ENCODE measurements at places on chromosomes 6 and 20. TPM values are rescaled to one million over a fixed set of nuclear protein-coding genes. Genes with fewer than 3 reads are reported as not detected.
A peak's percentile ranks its signal among the peaks of the same experiment; 100 is the strongest.

- no peaks in the 10 kb centered on the region for H3K27me3 ChIP-seq
- no peak overlapping the region for H3K27ac ChIP-seq
- DNase-seq = no peak
- H3K4me3 ChIP-seq = no peak overlapping the region
- peaks cover 99% of the 10 kb centered on the region for H3K36me3 ChIP-seq
Observed at GRCh38 chr6:161111261-161111660, 119.7 kb downstream of the MAP3K4 start.

DNA sequence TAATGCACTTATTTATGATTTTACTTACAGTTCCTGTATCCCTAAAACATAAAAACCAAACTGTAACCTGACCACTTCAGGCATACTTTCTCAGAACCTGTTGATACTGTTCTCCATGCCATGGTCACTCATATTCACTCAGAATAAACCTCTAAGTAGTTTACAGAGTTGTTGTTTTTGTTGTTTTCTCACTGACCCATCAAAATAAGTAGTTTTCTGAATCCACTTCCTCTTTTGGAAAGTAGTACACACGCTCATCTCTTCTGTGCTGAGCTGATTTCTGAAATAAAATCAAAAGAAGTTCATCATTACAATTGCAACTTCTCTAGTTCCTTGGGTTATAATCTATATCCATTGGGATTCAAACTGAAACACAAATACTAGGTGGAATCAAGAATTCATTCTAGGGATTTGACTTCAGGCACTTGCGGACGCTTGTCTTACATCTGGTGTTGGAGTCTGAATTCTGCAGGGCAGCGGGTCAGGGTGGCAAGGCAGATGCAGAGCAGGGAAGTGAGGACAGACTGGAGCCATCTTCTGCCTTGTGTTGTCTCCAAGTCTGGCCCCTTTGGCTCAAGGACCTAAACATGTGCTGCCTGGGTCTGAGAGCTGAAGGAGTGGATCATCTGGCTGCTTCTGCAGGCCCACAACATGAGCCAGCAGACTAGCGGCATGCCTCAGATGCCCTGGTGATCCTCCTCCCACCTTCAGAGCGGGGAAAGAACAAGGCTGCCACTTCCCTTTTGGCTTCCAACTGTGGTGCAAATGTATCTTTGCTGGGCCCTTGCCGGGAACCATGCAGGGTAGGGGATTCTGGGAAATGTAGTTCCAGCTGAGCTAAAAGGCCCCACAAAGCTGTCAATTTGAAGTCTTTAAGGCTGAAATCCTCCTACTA lies 167.9 kb upstream of the MYLIP start:
- H3K27ac ChIP-seq = no peak overlapping the region
- H3K4me1 ChIP-seq = peaks cover 11% of the 10 kb centered on the region
- H3K4me3 ChIP-seq = no peak overlapping the region
- DNase-seq = no peak
- no peaks in the 10 kb centered on the region for H3K27me3 ChIP-seq

DNA sequence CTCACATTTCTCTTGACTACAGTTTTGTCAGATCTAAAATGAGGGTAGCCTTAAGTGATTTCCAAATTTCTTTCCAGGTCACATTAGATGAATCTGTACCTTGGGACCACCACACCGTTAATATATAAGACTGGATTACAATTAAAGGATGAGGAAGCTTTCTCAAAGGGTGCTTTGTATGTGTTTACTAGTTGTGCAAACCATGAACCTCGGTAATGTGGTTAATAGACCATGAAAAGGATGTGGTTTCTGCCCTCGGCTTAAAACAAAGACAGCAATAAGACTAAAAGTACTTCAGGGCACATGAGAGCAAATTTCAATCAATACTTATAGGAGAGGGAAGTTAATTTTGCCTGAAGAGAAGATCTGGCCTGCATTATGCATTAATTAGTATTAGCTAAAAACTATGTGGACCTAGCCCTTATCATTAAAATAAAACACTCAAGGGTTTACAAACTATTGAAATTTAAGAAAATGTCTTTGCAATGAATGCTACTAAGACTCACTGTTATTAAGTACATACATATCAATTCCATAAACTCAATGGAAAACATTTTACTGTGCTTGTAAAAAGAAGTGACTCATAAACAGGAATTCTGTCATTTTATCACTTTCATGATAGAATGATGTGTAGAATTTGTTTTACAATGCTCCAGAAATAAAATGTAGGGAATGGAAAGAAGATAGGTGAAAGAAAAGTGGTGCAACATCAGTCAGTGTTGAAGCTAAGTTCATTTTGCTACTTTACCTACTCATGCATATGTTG lies 936 bp upstream of the TMX4 start:
- H3K4me1 ChIP-seq = peaks cover 14% of the 10 kb centered on the region
- no peaks in the 10 kb centered on the region for H3K27me3 ChIP-seq
- DNase-seq = no peak
- H3K36me3 ChIP-seq = no peaks in the 10 kb centered on the region
- peak overlapping the region; percentile 99 for H3K27ac ChIP-seq

GRCh38 chr20:60271597-60271996 lies 313.4 kb downstream of the CDH26 start:
- H3K27ac ChIP-seq = no peak overlapping the region
- no peak for DNase-seq
- H3K4me3 ChIP-seq = no peak overlapping the region
- H3K4me1 ChIP-seq = no peaks in the 10 kb centered on the region
- no peaks in the 10 kb centered on the region for H3K27me3 ChIP-seq

- H3K4me1 ChIP-seq = no peaks in the 10 kb centered on the region
- H3K36me3 ChIP-seq = no peaks in the 10 kb centered on the region
Observed at GRCh38 chr6:75906871-75907270, 157.8 kb downstream of the MYO6 start.

DNA sequence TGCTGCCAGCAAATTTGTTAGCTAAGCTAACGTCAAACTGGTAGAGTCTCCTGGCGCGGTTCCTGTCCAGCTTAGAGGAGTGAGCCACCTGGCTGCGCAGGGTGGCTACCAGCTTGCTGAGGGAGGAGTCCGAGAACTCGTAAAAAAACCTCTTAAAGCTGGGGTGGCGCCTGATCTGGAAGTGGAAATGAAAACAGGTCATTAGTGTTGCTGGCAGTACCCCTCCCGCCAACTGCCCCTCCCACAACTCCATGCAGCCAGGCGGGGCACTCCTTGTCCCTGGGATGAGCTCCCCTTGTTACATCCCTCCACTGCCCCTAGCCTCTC lies 17.3 kb downstream of the BNIP5 start:
- H3K36me3 ChIP-seq = no peaks in the 10 kb centered on the region
- no peak for DNase-seq

DNA sequence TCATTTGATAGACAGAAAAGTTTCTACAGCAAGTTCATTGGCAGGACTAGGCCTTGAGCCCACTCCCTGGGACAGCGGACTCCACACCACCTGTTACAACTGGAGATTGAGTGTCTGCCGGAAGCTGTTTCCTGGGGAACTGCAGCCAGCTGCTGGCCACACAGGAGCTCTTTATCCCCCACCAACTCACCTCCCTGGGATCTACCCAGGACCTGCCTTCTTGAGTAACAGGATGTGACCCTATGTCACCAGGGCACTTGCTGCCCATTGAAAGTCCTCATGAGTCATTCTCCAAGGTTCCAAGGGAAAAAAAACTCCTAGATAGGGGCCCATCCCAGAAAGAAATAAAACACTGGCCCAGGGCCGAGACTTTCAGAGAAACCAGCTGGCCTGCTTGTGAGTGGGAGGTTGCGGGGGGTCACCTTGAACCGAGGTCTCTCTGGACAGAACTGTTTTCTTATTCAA lies 37.4 kb upstream of the SLC9A8 start:
- no peak overlapping the region for H3K4me3 ChIP-seq
- no peaks in the 10 kb centered on the region for H3K36me3 ChIP-seq
- peak overlapping the region; percentile 62 for H3K27ac ChIP-seq
- peaks cover 49% of the 10 kb centered on the region for H3K4me1 ChIP-seq
- DNase-seq = no peak

GRCh38 chr6:80544555-80544954 lies 438.1 kb downstream of the BCKDHB start:
- H3K27me3 ChIP-seq = no peaks in the 10 kb centered on the region
- H3K4me1 ChIP-seq = no peaks in the 10 kb centered on the region
- H3K27ac ChIP-seq = no peak overlapping the region
- no peak for DNase-seq
- H3K4me3 ChIP-seq = no peak overlapping the region

GRCh38 chr20:50323777-50324775 lies 133.4 kb downstream of the CEBPB start:
- peaks cover 26% of the 10 kb centered on the region for H3K4me1 ChIP-seq
- H3K36me3 ChIP-seq = no peaks in the 10 kb centered on the region
- no peak overlapping the region for H3K4me3 ChIP-seq
- no peak overlapping the region for H3K27ac ChIP-seq
- DNase-seq = no peak

DNA sequence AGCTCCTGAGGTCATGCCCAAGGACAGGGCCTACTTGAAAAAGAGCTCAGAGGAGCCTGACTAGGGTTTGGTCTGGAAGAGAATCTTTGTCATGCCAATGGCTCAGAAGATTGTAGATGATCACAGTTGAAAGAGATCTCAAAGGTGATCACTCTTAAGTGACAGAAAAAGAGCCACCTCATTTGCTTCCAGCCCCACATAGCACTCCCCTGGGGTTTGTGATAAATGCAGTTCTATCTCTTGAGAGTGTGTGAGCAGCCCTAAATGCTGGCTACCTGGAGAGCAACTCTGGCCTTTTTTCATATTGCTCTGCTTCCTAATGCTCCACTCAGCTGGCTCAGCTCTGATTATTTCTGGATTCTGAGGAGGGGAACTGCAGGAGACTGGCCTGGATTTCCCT lies 39.3 kb downstream of the KLHL32 start:
- DNase-seq = no peak
- no peak overlapping the region for H3K27ac ChIP-seq
- no peaks in the 10 kb centered on the region for H3K27me3 ChIP-seq
- no peaks in the 10 kb centered on the region for H3K4me1 ChIP-seq
- H3K36me3 ChIP-seq = no peaks in the 10 kb centered on the region

GRCh38 chr6:116876107-116876506 lies 935 bp upstream of the RFX6 start:
- DNase-seq = no peak
- no peak overlapping the region for H3K4me3 ChIP-seq
- no peaks in the 10 kb centered on the region for H3K36me3 ChIP-seq
- peaks cover 14% of the 10 kb centered on the region for H3K4me1 ChIP-seq
- no peak overlapping the region for H3K27ac ChIP-seq
- H3K27me3 ChIP-seq = no peaks in the 10 kb centered on the region

- no peak overlapping the region for H3K4me3 ChIP-seq
- DNase-seq = no peak
- peaks cover 68% of the 10 kb centered on the region for H3K36me3 ChIP-seq
Observed at GRCh38 chr20:48681201-48681872, 146.5 kb downstream of the PREX1 start.

DNA sequence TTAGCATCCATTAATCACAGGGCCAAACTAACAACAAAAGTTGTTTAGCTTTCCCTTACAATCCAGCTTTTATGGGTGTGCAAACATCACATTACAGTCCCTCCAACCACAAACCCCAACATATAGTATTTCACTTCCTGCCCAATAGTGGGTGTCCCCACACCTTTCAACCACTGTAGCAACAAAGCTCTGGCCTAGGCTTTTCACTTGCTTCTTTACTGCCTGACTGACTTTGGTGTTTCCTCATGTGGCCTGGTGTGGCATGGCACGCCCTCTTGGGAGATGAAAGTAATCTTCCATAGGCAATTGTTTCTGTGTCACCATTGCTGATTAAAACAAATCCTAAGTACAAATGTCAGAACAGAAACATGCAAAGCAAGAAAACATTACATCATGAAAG lies 46.3 kb downstream of the MCM8 start:
- H3K36me3 ChIP-seq = no peaks in the 10 kb centered on the region
- no peak for DNase-seq
- H3K27me3 ChIP-seq = no peaks in the 10 kb centered on the region
- no peak overlapping the region for H3K4me3 ChIP-seq
- no peaks in the 10 kb centered on the region for H3K4me1 ChIP-seq
- no peak overlapping the region for H3K27ac ChIP-seq

- H3K27me3 ChIP-seq = peaks cover 31% of the 10 kb centered on the region
- DNase-seq = no peak
- H3K36me3 ChIP-seq = no peaks in the 10 kb centered on the region
- H3K4me3 ChIP-seq = no peak overlapping the region
- no peak overlapping the region for H3K27ac ChIP-seq
- peaks cover 4% of the 10 kb centered on the region for H3K4me1 ChIP-seq
Observed at GRCh38 chr6:100461917-100462705, 2.6 kb downstream of the SIM1 start.

DNA sequence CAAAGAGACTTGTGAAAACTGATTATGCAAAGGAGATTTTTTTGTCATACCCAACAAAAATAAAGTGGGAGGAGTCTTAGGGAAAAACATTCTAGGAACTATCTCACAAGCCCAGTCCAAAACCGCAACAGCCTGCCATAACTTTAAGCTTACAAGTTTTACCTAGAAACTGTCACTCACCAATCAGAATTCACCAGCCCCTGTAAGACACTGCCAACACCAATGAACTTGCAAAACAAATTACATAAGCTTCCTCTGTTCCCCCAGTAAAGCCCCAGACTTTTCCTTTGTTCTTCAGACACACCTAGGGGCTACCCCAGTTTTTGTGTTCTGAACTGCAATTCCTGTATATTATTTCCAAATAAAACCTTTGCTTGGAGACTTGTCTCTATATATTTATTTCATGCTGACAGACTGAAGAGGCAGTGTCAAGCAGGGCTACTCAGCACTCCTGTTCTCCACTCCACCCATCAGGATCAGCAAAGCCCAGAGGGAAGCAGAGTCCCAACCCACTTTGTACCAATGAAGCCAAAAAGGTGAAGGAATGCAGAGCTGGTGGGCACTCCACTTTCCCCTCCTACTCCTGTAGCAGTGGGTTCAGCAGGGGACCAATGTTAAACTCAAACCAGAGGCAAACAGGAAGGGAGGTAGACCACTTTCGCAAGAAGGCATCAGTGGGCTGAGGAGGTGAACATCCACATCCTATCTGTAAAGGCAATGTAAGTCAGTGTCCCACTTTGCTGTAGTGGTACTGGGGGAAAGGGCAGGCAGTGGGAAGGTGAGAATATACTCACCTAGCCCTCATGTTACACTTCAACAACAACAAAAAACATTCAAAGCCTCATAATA lies 142.5 kb upstream of the RUNX2 start:
- no peak overlapping the region for H3K27ac ChIP-seq
- H3K4me1 ChIP-seq = no peaks in the 10 kb centered on the region
- no peak overlapping the region for H3K4me3 ChIP-seq
- no peaks in the 10 kb centered on the region for H3K27me3 ChIP-seq
- no peaks in the 10 kb centered on the region for H3K36me3 ChIP-seq
- no peak for DNase-seq

- no peaks in the 10 kb centered on the region for H3K36me3 ChIP-seq
- no peak for DNase-seq
- peaks cover 11% of the 10 kb centered on the region for H3K4me1 ChIP-seq
- H3K27ac ChIP-seq = no peak overlapping the region
Observed at GRCh38 chr6:339480-339879, 47.2 kb downstream of the DUSP22 start.

- DNase-seq = no peak
- no peaks in the 10 kb centered on the region for H3K27me3 ChIP-seq
Observed at GRCh38 chr6:16305246-16305725, 66.9 kb downstream of the GMPR start.

Gene CD109
- 4.2 TPM for total RNA-seq

Gene RIPPLY2
- total RNA-seq = not detected

Gene ADGB
- 34.6 TPM for total RNA-seq

Gene SMLR1
- total RNA-seq = not detected

Gene IMPG1
- not detected for total RNA-seq

Gene DEFB113
- not detected for total RNA-seq

Gene LGSN
- total RNA-seq = 0.55 TPM

All from upper lobe of left lung (tissue), 6 donors.